ENCODE measurements at places on chromosomes 12 and 14. TPM values are rescaled to one million over a fixed set of nuclear protein-coding genes. Genes with fewer than 3 reads are reported as not detected.

Gene BICDL1
- polyA plus RNA-seq, result 22.9 TPM

Gene VRK1
- 13.8 TPM for polyA plus RNA-seq

Gene STXBP6
- 5.4 TPM for polyA plus RNA-seq

Gene LMNTD1
- polyA plus RNA-seq, result not detected

Gene CDH24
- polyA plus RNA-seq, result 18.8 TPM

Gene PPP1R1A
- polyA plus RNA-seq, result 16.0 TPM

Gene HHIPL1
- 3.1 TPM for polyA plus RNA-seq

Gene SYNDIG1L
- polyA plus RNA-seq, result 0.78 TPM

Gene TSPAN31
- 38.4 TPM for polyA plus RNA-seq

Gene OR10P1
- polyA plus RNA-seq, result not detected

Gene MYF6
- not detected for polyA plus RNA-seq

Gene IFNG-AS1
- polyA plus RNA-seq, result not detected

Gene ADAM20
- not detected for polyA plus RNA-seq

Gene RNFT2
- polyA plus RNA-seq, result 16.3 TPM

Gene PGF
- polyA plus RNA-seq, result 21.8 TPM

Gene WDHD1
- polyA plus RNA-seq, result 7.4 TPM

Gene MRPL52
- 160 TPM for polyA plus RNA-seq

Gene NEUROD4
- not detected for polyA plus RNA-seq

Gene ABCB9
- 7.9 TPM for polyA plus RNA-seq

Gene AQP2
- polyA plus RNA-seq, result not detected

Gene ESR2
- 0.10 TPM for polyA plus RNA-seq

Gene RPS29
- 4,447 TPM for polyA plus RNA-seq

Gene SMIM41
- polyA plus RNA-seq, result not detected

Gene CCDC175
- not detected for polyA plus RNA-seq

Gene SLC41A2
- polyA plus RNA-seq, result 3.2 TPM

Gene CLEC6A
- polyA plus RNA-seq, result not detected

Gene TBC1D30
- polyA plus RNA-seq, result 12.0 TPM

Gene DEPDC4
- 1.0 TPM for polyA plus RNA-seq

Gene TSHR
- 0.31 TPM for polyA plus RNA-seq

Gene PLBD1
- polyA plus RNA-seq, result 0.98 TPM

Gene LRTM2
- polyA plus RNA-seq, result 7.7 TPM

Gene GPR84
- polyA plus RNA-seq, result not detected
